CD14-positive monocyte (primary cell): ENCODE measurements at places on chromosomes 4 and X.

GRCh38 chr4:26334366-26334765 is 13.6 kb downstream of the RBPJ start:
- H3K4me1 ChIP-seq, result peaks cover 18% of the 10 kb centered on the region
- no peaks in the 10 kb centered on the region for H3K27me3 ChIP-seq
- peak; percentile 18 for DNase-seq

GRCh38 chr4:185992585-185992984 is 76.4 kb upstream of the TLR3 start:
- H3K4me3 ChIP-seq, result no peak overlapping the region
- H3K27me3 ChIP-seq, result no peaks in the 10 kb centered on the region
- H3K36me3 ChIP-seq, result no peaks in the 10 kb centered on the region
- no peak for DNase-seq
- no peak overlapping the region for H3K27ac ChIP-seq
- H3K4me1 ChIP-seq, result no peaks in the 10 kb centered on the region

GRCh38 chr4:54213761-54214160 is 15.3 kb upstream of the PDGFRA start:
- no peak for DNase-seq
- no peak overlapping the region for H3K4me3 ChIP-seq
- no peak overlapping the region for H3K27ac ChIP-seq
- H3K4me1 ChIP-seq, result peaks cover 4% of the 10 kb centered on the region
- peaks cover 14% of the 10 kb centered on the region for H3K27me3 ChIP-seq

DNA sequence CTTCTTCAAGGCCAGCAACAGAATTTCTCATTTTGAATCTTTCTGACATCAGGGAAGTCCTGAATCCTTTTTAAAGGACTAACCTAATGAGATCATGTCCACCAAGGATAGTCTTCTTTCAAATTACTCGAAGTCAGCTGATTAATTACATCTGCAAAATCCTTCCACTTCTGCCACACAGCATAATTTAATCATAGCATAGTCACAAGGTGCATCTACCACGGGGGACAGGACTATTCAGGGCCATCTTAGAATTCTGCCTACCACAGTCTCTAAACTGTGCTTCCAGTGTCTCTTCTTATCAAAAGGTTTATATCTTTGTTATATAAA is 53.7 kb downstream of the ATP10D start:
- H3K27ac ChIP-seq, result no peak overlapping the region
- H3K36me3 ChIP-seq, result peaks cover 74% of the 10 kb centered on the region
- no peaks in the 10 kb centered on the region for H3K4me1 ChIP-seq
- no peaks in the 10 kb centered on the region for H3K27me3 ChIP-seq

DNA sequence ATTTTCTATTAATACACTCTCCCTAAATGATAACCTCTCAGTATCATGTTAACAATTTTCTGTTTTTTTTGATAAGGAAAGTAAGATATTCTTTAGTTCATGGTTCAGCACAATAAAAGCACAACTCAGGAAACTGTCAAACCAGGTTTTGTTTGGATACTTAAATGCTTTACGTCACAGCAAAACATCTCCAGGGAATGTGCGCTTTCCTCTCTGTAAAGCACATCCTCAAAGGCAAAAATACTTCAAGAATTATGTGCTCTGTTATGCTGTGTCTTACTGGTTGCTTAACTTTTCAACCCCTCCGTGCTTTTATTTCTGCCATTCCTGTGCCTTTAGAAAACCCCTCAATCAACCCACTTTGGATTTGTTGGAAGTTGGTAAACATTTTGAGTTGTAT is 27.8 kb downstream of the SNX25 start:
- no peaks in the 10 kb centered on the region for H3K36me3 ChIP-seq
- H3K27me3 ChIP-seq, result no peaks in the 10 kb centered on the region

- no peak for DNase-seq
- no peak overlapping the region for H3K27ac ChIP-seq
- no peaks in the 10 kb centered on the region for H3K36me3 ChIP-seq
- H3K4me3 ChIP-seq, result no peak overlapping the region
- no peaks in the 10 kb centered on the region for H3K4me1 ChIP-seq
Measured at GRCh38 chr4:111880116-111880515, 265.1 kb upstream of the FAM241A start.

DNA sequence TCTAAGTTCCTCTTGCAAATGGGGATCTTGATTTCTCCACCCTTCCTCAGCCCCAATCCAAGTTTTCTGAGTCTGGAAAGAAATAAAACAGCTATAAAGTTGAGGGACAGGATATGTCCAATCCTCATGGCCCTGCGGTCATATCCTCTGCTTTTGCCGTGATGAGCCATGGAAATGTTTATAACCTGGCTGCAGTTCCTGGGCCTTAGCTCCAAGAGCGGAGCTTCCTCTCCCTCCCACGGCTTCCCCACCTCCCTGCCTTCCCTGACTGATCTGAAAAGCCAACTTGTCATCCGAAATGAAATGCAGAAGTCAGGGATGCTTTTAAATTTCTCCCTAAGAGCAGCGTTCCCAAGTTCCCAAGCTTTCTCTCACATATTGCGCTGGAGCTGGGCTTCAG is 221.5 kb upstream of the SFRP2 start:
- no peaks in the 10 kb centered on the region for H3K36me3 ChIP-seq
- H3K4me3 ChIP-seq, result no peak overlapping the region
- no peak overlapping the region for H3K27ac ChIP-seq
- H3K4me1 ChIP-seq, result no peaks in the 10 kb centered on the region
- no peak for DNase-seq

DNA sequence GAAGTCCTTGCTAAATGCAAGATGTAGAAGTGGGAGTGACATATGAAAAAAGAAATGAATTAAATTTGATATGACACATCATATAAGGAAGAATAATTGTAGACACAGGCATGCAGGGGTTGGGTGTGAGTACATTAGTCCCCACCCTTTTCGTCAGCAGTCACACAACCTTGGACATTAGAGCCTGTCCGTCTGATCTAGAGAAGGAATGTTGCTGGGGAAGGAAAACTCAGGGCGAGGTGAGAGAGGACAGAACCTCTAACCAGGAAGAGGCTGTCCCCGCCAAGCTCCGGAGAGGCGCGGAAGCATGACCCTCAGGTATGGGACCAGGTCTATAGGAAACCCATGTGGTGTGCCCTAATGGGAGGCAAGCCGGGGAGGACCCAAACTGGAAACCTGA is 102.1 kb downstream of the RELL1 start:
- H3K36me3 ChIP-seq, result no peaks in the 10 kb centered on the region
- DNase-seq, result no peak
- H3K27me3 ChIP-seq, result peaks cover 7% of the 10 kb centered on the region
- no peak overlapping the region for H3K4me3 ChIP-seq
- H3K4me1 ChIP-seq, result no peaks in the 10 kb centered on the region

DNA sequence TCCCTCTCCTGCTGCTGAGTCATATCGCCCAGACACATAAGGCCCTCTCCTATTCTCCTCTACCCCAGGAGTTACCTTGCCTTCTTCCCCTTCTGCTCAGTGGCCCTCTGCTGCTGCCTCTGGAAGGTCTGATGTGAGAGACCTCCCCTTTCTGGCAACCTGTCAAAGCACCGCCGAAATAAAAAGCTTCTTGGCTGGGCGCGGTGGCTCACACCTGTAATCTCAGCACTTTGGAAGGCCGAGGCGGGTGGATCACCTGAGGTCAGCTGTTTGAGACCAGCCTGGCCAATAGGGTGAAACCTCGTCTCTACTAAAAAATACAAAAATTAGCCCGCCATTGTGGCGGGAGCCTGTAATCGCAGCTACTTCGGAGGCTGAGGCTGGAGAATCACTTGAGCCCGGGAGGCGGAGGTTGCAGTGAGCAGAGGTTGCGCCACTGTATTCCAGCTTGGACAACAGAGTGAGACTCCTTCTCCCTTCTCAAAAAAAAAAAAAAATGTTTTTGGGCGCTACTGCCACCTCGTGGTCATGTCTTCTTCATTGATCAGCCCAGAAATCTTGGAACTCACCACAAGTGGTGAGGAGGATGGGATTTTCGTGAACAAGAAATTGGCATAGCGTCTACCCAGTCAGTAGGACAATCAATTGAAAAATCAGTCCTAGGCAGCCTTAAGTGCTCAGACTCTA is 8.6 kb upstream of the ZXDA start:
- H3K36me3 ChIP-seq, result no peaks in the 10 kb centered on the region
- H3K27me3 ChIP-seq, result no peaks in the 10 kb centered on the region
- no peak overlapping the region for H3K4me3 ChIP-seq
- DNase-seq, result peak; percentile 26
